ENCODE measurements at places on chromosomes 3 and 15. TPM values are rescaled to one million over a fixed set of nuclear protein-coding genes. Genes with fewer than 3 reads are reported as not detected.

Gene PP2D1
- total RNA-seq: not detected

Gene FRMD5
- total RNA-seq: 1.1 TPM

GRCh38 chr15:23606226-23606625 is 40.8 kb downstream of the MKRN3 start:
- DNase-seq: no peak

- no peak for DNase-seq
Observed at GRCh38 chr15:45136378-45136764, 6.6 kb downstream of the DUOX1 start.

- no peak for DNase-seq
Observed at GRCh38 chr3:71341721-71342120, 241.8 kb downstream of the FOXP1 start.

DNA sequence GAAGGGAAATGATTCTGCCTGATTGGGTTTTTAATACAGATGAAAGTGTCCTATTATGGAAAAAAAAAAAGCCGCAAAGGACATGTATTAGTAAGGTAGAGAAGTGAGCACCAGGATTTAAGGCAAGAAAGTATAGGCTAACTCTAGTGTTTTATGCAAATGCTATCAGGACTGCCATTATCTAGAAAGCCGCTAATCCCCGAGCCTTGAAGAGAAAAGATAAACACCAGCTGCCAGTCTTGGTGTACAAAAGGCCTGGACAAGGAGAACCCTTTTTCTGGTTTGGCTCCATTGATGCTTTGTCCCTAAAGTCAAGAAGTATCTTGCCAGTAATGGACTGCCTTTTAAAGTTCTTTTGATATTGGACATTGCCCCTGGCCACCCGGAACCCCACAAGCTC is 8.6 kb upstream of the TRIM59 start:
- DNase-seq: no peak
